ENCODE measurements at places on chromosomes 2 and 18. TPM values are rescaled to one million over a fixed set of nuclear protein-coding genes. Genes with fewer than 3 reads are reported as not detected.

Gene INHBB
- 0.23 TPM for total RNA-seq

Gene REG1B
- not detected for total RNA-seq

Gene RTN4
- 240 TPM for total RNA-seq

Gene DUSP19
- 2.3 TPM for total RNA-seq

Gene NOSTRIN
- total RNA-seq = not detected

Gene CNDP2
- 243 TPM for total RNA-seq

Gene FAHD2A
- 25.8 TPM for total RNA-seq

Gene CCDC74B
- 4.3 TPM for total RNA-seq

Gene RIT2
- 2.5 TPM for total RNA-seq

Gene CKAP2L
- 20.7 TPM for total RNA-seq

Gene LONRF2
- 0.42 TPM for total RNA-seq

Gene TUBA4B
- total RNA-seq = not detected
